ENCODE measurements at places on chromosomes 4 and X.

- no peak for DNase-seq
Measured at GRCh38 chr4:3521621-3522325, 10.4 kb downstream of the LRPAP1 start.

GRCh38 chrX:111348429-111348828, 63.6 kb downstream of the DCX start:
- DNase-seq, result no peak

- no peak for DNase-seq
Measured at GRCh38 chrX:10199212-10199611, 42.4 kb downstream of the CLCN4 start.

DNA sequence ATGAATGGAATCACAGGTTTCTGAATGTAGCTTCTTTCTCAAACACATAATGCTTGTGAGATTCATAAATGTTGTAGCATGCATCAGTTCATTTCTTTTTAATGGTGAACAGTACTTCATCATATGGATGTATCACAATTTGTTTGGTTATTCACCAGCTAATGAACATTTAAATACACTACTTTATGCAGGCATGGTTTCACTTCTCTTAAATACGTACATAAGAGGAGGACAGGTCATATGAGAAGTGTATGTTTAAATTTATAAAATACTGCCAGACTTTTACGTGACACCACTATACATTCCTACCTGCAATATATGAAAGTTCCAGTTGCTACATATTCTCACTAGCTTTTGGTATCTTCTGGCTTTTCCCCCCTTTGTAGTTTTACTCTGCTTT, 65.4 kb downstream of the ANKRD17 start:
- no peak for DNase-seq

DNA sequence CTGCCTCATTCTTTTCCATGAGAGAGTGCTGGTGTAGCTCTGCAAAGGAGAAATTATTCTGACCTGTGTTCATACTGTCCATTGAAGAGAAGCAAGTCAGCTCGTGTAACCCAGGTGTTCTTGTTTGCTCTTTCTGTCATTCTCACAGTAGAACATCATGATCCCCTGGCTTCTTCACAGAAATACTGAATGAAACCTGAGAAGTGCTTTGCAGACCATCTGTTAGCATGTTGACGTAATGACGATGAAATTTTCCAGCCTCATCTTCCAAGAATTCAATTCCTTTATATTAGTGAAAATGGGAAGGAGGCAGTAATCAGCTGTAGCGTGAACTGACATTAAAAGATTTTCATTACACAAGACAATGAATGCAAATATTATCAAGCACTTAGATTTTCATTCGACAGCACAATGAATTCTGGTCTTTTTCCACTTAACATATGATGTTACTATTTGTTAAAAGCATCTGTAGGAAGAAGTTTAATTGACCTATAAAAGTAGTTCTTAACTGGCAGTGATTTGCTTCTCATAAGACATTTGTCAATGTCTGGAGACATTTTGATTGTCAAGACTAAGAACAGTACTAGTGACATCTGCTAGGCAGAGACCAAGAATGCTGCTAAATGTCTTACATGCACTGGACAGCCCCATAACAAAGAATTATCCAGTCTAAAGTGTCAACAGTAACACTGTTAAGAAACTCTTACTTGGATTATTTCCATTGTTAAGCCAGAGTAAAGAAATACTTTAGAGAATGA, 246.3 kb downstream of the BANK1 start:
- no peak for DNase-seq

DNA sequence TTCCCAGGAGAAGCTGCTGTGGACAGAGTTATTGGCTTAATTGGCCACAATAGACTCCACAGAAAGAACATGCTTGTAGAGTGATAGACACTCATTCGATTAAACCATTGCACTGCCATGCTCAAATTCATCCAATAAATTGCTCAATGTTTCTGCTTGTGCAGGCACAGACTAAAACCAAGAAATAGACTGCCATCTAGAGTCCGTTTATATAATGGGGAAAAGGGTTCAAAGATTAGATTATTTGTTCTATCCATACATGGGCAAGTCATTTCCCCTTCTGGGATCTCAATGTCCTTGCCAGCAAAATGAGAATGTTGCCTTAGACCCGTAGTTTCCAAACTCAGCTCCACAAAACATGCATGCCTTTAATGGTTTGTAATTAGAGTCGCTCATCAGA, 8.7 kb downstream of the SMIM10 start:
- DNase-seq, result no peak

DNA sequence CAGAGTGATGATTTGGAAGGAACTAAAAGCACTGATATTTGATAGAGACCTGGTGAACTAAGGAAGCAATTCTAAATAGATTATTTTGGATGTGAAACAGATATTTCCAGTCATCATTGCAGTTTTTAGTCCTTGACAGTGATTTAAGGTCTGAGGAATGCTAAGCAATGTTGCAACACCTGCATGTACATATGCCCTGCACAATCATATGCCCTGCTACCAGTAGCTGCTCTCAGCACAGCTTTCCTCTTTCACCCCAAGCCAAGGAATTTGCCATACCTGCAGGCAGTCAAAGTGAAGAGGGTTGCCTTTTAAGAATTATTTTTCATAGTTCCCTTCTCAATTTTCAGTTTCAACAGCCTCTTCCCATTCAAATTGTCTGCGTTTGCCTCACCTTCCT, 8.7 kb upstream of the FAM47A start:
- DNase-seq, result no peak

DNA sequence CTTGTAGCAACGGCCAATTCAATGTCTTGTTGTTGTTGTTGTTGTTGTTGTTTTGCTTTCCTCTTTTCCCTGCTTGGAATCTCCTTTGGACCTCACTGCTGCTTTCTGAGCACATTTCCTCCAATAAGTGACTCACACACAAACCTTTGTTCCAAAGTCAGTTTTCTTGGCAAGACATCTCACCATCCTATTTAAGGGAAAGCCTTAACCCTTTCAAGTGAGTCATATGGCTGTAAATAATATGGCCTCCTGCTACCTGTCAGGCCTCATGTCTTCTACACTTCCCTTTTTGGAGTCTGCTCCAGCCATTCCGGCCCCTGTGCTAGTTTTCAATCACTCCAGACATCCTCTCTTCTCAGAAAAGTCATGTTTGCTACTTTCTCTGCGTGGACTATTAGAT, 79.5 kb upstream of the MAGEB10 start:
- no peak for DNase-seq

GRCh38 chrX:120331116-120331515, 19.9 kb upstream of the TMEM255A start:
- DNase-seq, result no peak
